NCI-H446 (cell line): ENCODE measurements at places on chromosomes 7 and 10.

DNA sequence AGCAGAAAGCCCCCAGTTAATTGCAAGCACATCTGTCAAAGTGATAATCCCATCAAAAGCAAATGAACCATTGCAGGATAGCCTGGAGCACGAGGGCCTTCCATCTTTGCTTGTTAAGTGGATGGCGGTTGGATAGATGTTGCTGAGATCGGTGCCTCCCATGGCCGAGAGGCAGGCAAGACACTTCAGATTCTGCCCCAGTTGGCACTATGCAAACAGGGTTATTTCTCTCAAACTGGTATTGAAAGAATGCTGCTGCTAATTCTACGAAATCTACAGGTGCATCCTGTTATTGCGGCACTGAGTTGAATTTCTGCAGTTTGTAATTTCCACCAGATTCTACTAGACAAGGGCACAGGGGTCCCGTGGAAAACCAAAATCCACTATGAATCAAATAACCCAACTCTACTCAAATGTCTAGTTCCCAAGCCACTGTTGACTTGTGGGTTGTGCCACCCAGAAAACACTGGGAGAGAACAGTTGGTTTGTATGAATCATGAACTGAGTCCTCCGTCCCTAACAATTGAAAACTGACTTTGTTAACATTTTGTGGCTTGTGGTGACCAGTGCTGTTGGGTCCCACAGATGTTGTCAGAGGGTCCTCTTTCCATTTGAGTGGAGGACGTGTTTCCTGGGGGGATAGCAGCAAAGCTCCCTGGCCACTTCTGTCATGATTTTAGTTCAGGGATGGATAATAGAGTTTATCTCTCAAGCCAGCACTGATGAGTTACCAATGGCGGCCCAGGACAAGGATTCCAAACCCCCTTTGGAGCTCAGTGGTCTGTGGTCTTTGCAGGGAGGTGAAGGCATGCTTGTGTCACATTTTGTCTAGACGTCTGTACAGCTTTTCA lies 7.1 kb upstream of the IL2RA start:
- DNase-seq: no peak

DNA sequence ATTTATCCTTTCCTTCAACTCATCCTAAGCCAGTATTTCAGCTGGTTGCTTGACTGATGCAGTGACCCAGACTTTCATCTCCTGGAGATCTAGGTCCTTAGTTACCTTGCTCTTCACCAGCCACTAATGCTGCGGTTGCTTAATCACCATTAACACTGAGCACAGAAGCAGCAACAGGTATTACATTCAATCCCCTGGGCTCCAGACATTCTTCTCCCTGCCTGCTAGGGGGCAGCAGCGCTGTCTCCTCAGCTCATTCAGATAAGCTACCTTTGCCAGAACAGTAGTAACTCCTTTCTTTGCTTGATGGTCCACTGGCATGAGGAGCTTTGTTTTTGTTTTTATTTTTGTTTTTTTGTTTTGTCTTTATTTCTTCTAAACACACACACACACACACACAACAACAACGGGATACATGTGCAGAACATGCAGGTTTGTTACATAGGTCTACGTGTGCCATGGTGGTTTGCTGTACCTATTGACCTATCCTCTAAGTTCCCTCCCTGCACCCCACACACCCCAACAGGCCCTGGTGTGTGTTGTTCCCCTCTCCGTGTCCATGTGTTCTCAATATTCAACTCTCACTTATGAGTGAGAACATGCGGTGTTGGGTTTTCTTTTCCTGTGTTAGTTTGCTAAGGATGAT lies 1043.2 kb upstream of the C7orf33 start:
- DNase-seq: no peak

DNA sequence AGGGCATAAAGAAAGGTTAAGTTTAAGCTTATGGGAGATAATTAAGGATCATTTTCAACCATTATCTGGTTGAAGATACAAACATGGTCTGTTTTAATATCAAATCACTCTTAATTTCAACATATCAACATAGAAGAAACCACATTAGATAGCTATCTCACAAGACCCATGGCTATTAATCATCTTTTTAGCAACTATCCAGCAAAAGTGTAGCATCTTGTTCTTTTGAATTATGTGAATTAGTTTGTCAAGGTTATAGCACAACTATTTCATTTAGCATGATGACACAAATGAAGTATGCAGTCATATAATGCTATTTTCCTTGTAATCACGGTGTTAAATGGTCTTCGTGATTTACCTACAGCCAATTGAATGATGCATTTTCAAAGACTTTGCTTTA lies 58.9 kb upstream of the PPP1R9A start:
- no peak for DNase-seq

DNA sequence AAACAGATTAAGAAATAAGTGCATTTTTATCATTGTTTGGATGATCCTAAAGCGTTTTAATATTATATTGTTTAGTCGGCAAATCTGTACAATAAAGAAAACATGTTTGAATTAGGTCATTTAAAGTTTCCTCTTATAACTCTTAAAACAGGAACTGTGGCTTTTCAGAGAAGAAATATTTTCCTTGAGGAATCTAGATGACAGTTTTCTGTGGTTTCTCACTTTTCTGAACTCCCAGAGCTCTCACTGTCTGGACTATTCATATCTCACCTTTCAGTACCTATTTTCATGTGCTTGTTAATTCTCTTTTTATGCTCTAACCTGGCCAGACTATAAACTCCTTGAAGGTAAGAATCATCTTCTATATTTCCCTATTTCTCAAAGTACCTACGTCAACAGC lies 135.1 kb downstream of the CHN2 start:
- DNase-seq: no peak

- DNase-seq: peak; percentile 75
Measured at GRCh38 chr7:11427686-11428273, 404.2 kb downstream of the THSD7A start.

- DNase-seq: no peak
Measured at GRCh38 chr10:86211691-86212390, 154.8 kb downstream of the GRID1 start.
